ENCODE measurements at places on chromosomes 6 and 20. TPM values are rescaled to one million over a fixed set of nuclear protein-coding genes. Genes with fewer than 3 reads are reported as not detected.

TRIM10 gene
- total RNA-seq: not detected

HMGCLL1 gene
- 0.18 TPM for total RNA-seq

CCN6 gene
- total RNA-seq: not detected

GLP1R gene
- not detected for total RNA-seq

FRK gene
- total RNA-seq: 1.8 TPM

CASS4 gene
- total RNA-seq: 0.06 TPM

KIF25 gene
- total RNA-seq: 0.07 TPM
